ENCODE measurements at places on chromosomes 3 and 15. TPM values are rescaled to one million over a fixed set of nuclear protein-coding genes. Genes with fewer than 3 reads are reported as not detected.

KCNH8 gene
- total RNA-seq: not detected

DGKG gene
- total RNA-seq: not detected

TGM4 gene
- not detected for total RNA-seq

GMPS gene
- 22.5 TPM for total RNA-seq

CD80 gene
- not detected for total RNA-seq

UBXN7 gene
- total RNA-seq: 21.7 TPM

GOLGA8R gene
- total RNA-seq: 2.3 TPM

SLC27A2 gene
- 0.06 TPM for total RNA-seq

THRB gene
- total RNA-seq: 9.8 TPM

TMEM212 gene
- total RNA-seq: not detected

SEMA3G gene
- total RNA-seq: 0.06 TPM

GOLGA8S gene
- total RNA-seq: 0.39 TPM

GYG1 gene
- total RNA-seq: 21.7 TPM

GHSR gene
- total RNA-seq: not detected

PAK2 gene
- 32.6 TPM for total RNA-seq

All from cardiac ventricle fibroblast (primary cell).